ENCODE measurements at places on chromosomes 12 and 14.

GRCh38 chr12:38543151-38543550 lies 226.6 kb downstream of the ALG10B start:
- no peak for DNase-seq

DNA sequence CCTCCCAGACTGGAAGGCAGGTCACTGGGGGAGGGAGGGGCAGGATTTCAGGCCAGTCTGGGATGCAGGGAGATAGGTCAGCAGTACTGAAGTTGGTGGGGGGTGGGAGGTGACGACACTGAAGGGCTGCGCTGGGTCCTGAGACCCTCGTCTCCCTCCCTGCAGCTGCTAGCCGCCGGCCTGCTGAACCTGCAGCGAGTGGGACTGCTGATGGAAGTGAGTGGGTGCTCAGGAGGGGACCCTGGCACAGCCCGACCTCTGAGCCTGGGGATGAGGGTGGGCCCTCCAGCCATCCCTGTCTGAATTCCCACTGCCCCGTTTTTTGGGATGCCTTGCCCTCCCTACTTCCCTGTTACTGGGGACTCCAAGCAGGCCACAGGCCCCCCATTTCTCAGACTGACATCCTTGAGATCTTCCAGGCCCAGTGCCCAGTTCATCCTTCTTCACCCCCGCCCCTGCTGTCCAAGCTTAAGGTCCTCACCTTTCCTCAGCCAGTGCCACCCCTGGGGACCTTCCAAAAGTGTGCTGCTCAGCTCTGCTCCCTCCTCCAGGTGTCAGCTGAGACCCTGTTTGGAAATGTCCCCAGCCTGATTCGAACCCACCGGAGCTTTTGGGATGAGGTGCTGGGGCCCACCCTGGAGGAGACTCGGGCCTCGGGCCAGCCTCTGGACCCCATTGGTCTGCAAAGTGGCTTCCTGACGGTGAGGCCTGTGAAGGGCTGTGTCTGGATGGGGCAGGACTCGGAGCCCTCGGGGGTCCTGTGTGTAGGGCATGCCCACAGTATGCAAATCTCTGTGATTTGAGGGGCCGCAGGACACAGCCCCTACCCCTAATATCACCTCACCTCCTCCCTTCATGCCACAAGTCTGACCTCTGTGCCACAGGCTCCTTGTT lies 5.5 kb downstream of the PLEKHG6 start:
- DNase-seq = no peak

GRCh38 chr12:109534456-109534855 lies 38.8 kb downstream of the MMAB start:
- DNase-seq = no peak

- no peak for DNase-seq
These were observed 58.5 kb upstream of the PRICKLE1 start for GRCh38 chr12:42648061-42648460.

DNA sequence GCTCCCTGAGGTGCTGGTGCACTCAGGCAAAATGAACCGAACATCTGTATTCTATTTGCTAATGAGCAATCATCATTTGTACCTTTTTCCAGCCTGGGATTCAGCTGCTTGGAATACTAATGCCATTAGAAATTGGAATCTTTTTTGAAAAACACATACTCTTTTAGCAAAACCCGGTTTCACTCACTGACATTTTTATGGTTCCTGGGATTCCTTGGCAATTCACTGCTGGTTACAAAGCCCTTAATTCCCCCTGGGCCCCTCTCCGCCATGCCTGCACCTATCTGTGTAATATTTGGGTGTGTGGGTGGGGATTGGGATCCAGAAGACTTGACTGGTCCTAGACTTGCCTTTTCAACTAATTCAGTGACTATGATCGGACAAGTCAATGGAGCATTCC lies 199.1 kb downstream of the FOXN3 start:
- no peak for DNase-seq

GRCh38 chr12:64072916-64073575 lies 149.1 kb downstream of the KICS2 start:
- DNase-seq = no peak

GRCh38 chr12:16884056-16884455 lies 278.1 kb upstream of the LMO3 start:
- DNase-seq = no peak

DNA sequence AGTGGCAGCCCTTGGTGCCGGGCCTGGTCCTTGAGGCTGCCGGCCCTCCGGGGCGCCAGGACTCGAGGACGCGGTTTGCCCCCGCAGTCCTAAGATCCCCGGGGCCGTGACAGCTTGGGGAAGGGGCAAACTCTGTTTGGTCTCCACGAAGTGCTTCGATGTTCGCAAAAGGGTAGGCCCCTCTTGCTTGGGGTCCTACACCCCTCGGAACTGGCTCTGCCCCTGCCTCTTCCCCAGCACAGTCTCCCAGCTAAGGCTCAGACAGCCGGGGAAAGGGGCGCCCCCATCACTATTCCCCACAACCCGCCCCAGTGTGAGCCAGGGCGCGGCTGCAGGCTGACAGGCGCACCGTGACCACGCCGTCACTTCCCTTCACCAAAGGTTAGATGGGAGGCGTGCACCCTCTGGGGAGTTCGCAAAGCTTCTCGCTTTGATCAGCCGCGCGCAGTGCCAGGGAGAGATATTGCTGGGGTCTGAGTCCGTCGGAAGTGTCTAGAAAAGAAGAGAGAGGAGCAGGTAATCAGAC lies 7.2 kb upstream of the OTX2 start:
- DNase-seq = no peak

DNA sequence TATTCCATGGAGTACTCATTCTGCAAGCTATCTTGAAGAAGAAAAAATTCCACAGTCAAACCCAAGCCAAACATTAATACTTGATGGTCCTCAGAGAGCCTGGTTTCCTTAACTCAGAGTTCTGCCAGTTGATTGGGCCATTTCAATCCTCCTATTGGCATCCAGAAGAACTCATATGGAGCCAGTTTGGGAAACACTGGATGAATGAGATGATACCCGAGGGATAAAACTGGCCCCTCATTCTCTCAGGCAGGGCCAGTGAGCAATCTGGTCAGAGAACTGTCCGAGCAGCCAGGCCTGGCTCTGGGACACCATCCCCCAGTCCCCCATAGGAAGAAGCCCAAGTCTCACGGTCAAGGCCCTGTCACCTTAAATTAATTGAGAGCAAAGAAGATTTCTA lies 48.8 kb downstream of the NUAK1 start:
- no peak for DNase-seq

- no peak for DNase-seq
These were observed 79.7 kb upstream of the CCND2 start for GRCh38 chr12:4193821-4194220.

DNA sequence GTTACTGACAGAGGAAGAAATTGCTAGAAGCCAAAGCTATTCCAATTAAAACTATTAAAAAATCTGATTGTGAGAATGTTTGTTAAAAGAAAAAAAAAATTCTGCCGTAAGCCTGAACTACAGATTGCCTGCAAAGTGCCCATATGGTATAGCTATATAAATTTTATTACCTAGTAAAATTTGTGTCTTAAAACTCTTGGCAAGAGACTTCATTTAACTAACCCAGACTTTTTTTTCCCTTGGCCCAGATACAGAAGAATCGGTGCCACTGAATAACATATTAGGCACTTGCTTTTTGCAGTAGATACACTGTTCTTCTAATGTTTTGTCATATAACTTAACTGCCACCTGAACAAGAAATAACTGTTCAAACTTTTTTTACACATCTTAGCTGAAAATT lies 125.5 kb downstream of the RPS29 start:
- DNase-seq = no peak

DNA sequence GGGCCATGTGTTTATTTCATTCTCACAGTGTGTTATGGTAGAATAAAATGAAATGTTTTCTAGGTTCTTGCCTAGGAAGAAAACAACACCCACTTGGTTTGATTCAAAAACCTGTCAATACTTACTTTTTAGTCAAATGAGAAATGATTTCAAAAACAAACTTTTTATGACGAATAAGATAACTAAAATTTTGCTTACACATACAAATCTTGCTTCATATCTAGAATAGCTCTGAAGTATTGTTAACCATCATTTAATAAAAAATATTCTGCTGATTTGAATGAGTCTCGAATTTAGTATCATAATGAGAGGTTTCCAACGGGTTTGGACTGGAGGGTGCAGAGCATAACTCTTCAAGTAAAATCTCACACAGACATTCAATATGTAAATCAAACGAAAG lies 23.2 kb downstream of the SLCO1C1 start:
- DNase-seq = no peak

GRCh38 chr12:3751151-3752095 lies 1.5 kb downstream of the CRACR2A start:
- DNase-seq = no peak

DNA sequence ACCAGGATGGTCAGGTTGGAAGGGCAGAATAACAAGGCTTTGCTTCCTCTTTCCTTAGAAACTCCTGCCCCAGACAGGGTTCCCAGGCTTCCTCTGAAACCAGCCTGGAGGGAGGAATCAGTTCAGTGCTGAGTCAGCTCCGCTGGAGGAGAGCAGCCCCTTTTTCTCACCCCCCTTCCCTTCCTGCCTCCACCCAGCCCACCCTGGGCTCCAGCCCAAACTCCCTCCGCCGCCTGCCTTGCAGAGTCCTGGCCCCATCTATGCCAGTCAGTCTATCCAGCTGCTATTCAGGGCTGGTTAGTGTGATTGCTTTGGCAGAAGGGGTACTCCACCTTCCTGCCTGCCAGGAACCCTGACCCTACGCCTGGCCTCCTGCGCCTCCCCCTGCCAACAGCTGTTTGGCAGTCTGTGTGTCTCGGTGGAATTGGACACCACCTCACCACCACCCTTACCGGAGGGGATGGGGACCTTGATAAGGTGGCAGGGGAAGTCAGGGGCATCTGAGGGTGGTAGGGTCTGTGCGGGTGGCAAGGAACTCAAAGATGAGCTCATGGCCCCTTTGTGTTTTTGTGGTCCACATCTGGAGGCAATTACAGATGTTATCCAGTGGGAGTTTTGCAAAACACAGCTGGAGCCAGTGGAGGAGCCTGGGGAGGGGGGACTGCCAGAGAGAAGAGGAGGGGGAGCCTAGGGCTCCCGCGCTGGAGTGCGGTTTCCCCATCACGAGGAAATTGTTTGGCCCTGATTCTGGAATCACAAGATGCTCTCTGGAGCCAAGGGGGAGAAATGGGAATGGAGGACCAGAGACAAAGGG lies 12.2 kb downstream of the MMP14 start:
- no peak for DNase-seq

GRCh38 chr14:105087308-105087962 lies 22.2 kb upstream of the GPR132 start:
- DNase-seq = no peak

DNA sequence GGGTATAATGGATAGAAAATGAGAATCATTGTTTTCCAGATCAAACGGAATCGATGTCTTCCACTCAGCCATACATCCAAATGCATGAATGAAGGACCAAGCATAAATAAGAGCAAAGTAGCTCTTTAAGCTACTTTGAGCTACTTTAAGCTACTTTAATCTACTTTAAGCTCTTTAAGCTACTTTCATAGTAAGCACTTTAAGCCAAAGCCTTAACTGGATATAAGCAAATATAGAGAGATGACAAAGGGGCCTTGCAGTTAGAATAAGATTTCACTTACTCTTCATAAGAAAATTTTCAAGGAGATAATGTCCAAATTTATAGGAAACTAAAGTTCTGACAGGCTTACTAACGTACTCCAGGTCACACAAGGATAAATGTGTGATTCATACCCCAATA lies 355.6 kb upstream of the KITLG start:
- DNase-seq = no peak

- DNase-seq = no peak
These were observed 179.3 kb upstream of the GZMB start for GRCh38 chr14:24813089-24813815.

DNA sequence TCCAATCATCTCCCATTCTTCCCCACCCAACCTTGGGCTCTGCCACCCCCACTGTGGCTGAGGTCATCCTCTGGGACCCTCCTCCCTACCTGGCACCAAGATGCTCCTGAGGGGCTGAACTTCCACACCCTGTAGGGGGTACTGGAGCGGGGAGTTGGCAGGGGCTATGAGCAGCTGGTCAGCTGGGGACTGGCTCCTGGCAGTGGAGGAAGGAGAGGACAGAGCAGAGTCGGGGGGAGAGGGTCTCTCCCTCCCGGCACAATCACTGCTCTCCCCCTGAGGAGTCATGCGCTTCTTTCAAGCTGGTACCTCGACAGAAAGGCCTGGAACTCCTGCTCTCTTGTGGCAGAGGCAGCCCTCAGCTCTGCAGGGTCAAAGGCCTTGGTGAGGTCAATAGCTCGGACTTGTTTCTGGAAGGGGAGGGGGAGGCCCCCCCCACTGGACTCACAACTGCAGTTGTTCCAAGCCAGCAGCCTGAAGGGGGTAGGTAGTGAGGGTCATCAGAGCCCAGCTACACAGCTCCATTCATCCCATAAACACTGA lies 2.0 kb downstream of the B4GALNT1 start:
- no peak for DNase-seq

DNA sequence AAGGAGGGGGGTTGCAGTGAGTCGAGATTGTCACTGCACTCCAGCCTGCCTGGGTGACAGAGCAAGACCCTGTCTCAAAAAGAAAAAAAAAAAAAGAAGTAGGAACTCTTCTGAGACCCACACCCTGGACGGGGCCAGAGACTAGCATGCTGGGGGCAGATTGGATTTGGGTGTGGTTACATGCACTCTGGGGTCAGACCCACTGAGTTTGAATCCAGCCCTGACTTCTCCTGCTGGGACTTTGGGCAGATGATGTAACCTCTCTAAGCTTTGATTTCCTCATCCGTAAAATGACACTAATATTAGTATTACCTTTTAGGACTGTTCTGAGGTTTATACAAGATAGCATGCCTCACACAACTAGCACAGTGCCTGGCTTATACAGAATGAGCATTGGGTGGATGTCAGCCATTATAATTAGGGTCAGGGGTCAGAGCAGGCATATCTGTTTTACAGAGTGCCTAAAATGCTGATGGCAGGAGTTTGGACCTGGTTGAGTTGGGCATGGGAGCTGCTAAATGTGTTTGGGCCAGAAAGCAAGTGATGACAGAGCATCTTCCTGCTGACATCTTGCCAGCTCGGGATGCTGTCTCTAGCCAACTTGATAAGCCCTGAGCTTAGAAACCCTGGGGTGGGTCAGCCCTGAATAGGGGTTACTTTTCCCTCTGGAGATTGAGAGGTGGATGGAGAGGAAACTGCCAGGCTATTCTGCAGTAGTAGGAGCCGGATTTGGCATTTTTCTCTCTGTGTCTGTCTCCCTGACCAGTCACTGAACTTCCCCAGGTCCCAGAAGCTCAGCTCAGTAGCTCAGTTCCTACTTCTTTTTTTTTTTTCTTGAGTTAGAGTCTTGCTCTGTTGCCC lies 15.5 kb downstream of the TPCN1 start:
- DNase-seq = no peak

DNA sequence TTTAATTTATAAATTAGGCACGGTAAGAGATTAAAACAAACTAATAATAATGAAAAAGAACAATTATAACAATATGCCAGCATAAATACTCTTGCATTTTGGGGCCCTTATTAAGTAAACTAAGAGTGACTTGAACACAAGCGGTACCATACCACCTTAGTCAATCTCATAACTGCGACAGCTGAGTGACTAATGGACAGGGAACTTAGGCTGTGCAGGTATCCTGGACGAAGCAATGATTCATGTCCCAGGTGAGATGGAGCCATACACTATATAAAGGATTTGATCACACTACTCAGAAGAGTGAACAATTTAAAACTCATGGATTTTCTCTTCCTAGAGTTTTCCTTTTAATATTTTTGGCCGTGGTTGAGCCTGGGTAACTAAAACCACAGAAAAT lies 4.3 kb downstream of the KLRC4 start:
- no peak for DNase-seq
